ENCODE measurements at places on chromosomes 2 and 18.

DNA sequence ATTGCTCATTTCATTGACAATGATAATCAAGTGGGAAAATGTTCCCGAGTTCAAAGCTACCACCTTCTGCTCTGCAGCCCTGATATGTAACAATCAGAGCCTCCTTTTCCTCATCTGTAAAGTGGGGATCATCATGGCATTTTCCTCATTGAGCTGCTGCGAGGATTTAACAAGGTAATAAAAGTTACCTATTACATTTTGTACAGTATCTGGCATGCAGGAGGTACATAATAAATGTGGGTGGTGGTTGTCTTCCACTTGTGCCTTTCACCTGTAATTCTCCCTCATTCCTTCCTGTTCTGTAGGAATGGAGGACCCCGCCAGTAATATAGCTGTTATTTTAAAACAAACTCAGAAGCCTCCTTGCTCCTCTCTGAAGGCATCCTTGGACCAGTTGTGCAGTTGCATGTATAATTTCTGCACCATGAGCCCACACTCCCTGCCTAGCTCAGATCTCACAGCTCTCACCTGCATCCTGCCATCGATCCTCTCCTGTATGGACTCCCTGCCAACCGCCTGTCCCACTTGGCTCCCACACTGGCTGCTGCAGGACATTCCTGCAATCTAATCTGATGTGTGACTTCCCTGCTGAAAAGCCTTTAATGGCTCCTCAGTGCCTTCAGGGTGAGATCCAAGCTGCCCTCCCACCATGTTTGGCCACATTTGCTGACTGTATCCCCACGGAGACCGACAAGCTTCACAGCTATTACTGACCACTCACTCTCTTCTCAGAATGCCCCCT, 350.4 kb downstream of the EN1 start:
- DNase-seq, result no peak

GRCh38 chr18:57806978-57807285, 3.8 kb upstream of the ATP8B1 start:
- DNase-seq, result no peak

DNA sequence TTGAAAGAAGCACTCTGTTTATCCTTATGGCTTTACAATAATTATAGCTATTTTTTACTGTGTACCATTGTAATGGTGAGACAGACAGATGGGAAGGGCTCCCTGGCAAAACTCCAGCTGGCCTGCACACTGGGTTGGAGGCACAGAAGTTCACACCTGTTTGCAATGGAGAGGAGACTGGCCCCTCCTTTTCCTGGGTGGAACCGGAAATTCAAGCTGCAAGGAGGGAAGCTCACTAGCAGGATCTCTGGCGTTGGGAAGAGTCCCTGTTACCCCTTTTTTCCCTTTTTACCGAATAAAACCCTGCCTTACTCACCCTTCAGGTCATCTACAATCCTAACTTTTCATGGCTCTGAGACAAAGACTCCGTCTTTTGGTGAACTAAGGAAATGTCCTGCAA, 100.3 kb upstream of the TFPI start:
- peak; percentile 97 for DNase-seq

DNA sequence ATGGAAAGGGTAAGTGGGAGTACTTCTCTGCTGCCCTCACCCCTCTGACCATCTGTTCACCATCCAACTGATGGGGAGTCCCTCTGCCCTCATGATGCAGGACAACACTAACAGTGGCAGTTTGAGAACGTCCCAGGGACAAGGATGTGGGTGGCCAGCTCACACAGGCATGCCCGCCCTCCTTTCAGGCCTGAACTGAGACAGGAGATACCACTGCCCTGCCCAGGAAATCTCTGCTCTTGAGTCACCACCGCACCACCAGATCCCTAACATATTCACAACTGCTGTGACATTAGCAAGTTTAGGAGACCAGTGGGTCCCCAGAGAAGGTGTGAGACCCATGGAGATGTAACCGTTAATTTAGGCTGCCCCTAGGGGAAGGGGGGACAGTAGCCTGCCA, 66.2 kb downstream of the TRAPPC8 start:
- DNase-seq, result no peak

DNA sequence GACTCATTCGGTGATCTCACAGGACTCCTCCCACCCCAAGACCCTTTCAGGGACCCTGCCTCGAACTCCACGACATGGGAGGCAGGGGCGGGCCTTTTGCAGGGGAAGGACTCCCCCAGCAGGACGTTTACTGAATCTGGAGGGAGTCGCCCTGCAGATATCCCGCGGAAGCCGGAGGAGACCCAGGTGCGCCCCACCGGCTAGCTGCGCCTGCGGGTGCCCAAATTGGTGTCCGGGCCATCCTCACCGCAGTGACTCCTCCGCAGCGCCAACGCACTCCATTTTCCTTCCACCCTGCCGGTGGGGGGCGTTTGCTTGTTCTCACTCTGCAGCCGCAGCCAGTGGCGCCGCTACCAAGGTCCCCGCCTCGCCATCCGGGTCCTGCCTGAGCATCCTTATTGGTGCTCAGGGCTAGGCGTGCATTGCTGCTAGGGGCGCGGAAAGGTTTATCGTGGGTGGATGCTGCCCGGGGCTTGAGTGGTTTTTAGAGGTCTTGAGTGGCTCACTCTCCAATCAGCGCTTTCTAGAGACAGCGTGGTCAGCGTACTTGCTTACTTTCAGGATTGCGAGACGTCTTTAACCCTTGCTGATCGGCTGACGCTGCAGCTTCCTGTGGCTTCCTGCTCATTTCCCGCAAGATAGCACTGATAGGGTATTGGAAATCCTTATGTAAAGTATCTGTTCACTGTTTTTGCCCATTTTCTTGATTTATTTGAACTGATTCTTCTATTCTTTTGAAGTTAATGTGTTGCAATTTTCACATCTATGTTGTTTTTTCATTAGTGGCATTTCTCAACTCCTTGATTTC, 81.4 kb downstream of the BIN1 start:
- DNase-seq, result peak; percentile 71

- DNase-seq, result no peak
Observed at GRCh38 chr2:37599688-37600525, 71.5 kb downstream of the CDC42EP3 start.
